Kidney (tissue), 22 donors: ENCODE measurements at places on chromosomes 1 and 21. TPM values are rescaled to one million over a fixed set of nuclear protein-coding genes. Genes with fewer than 3 reads are reported as not detected.
A peak's percentile ranks its signal among the peaks of the same experiment; 100 is the strongest.

- no peak for DNase-seq
These were observed 1107.1 kb upstream of the TMPRSS15 start for GRCh38 chr21:19510653-19511052.

DNA sequence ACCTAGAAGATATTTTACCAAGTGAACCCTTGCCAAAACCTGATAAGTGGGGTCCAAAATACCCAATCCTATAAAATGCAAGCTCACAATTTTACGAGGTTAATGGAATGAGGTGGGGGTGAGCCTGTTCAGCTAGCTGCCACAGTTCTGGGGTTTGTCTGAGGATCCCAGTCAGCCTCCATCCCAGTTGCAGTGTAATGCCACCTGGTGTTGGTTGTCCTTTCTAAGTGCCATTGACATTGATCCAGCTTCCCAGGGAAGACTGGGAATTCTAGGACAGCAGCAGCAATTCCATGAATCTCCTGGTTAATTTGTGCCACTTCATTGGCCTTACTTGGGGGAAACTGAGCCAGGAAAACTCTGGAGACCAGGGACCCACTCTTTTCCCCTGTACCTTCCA lies 298.3 kb downstream of the RWDD3 start:
- DNase-seq, result no peak

DNA sequence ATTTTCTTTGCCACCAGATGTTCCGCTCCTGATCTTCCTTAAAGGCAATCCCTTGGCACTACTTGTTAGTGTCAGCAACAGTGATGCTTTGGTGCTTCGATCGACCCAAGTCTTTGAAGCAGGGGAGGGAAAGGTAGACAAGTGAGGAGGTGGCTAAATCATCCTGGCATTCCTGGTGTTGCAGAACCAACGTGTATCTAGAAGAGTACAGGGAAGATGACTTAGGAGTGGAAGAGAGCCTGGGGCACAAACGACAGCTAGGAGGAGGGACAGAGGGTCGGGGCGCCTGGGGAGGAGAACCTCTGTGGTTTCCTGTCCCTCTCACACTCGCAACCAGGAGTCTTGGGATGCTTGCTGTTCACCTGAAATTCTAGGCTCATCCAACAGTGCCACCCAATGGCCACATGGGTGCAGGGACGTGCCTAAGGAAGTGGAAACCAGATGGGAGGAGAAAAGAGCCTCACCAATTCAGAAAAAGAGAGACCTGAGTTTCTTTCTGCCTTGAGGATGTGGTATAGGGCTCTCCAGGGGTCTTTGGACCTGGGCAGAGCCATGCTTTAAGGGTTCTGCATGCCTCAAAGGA lies 9.5 kb upstream of the KCNA2 start:
- peak; percentile 68 for DNase-seq

- peak; percentile 46 for DNase-seq
These were observed 106.7 kb upstream of the C21orf91 start for GRCh38 chr21:17925899-17926298.

- DNase-seq, result no peak
These were observed 215.5 kb upstream of the USP25 start for GRCh38 chr21:15514073-15514946.

GRCh38 chr1:36352910-36353878 lies 29.7 kb upstream of the EVA1B start:
- no peak for DNase-seq

GRCh38 chr1:244111027-244111426 lies 59.9 kb downstream of the ZBTB18 start:
- no peak for DNase-seq

KCNJ6 gene
- total RNA-seq, result 0.06 TPM

ORC1 gene
- 0.50 TPM for total RNA-seq
